ENCODE measurements at places on chromosomes 12 and 14.

GRCh38 chr14:76430017-76430416, 54.1 kb downstream of the ESRRB start:
- DNase-seq: no peak

- DNase-seq: no peak
These were observed 205.8 kb downstream of the MED13L start for GRCh38 chr12:116071555-116072230.

DNA sequence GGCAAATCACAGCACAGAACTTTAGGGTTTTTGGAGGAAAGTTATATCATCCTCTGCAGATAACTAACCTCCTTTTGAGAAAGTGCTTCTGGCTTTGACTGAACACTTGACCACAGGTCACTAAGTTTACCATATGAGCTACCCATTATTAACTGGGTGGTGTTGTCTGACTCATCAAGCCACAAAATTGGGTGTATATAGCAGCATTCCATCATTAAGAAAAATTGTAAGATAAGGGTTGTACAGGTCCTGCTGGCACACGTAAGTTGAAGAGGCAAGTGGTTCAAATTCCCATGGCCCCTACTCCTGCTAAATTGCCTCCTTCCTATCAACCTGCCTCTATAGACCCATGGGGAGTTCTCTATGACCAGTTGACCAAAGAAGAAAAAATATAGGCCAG, 39.5 kb downstream of the L2HGDH start:
- no peak for DNase-seq

DNA sequence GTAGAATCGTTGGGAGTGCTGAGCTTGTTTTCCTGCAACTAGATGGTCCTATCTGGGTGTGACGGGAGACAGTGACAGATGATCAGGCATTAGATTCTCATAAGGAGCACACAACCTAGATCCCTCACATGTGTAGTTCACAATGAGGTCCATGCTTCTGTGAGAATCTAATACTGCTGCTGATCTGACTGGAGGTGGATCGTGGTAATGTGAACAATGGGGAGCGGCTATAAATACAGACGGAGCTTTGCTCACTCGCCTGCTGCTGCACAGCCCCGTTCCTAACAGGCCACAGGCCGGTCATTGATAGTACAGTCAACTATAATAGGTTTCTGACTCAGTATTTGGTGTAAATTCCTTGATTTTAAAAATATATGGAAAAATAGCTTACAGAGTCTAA, 138.8 kb downstream of the GLT1D1 start:
- no peak for DNase-seq

DNA sequence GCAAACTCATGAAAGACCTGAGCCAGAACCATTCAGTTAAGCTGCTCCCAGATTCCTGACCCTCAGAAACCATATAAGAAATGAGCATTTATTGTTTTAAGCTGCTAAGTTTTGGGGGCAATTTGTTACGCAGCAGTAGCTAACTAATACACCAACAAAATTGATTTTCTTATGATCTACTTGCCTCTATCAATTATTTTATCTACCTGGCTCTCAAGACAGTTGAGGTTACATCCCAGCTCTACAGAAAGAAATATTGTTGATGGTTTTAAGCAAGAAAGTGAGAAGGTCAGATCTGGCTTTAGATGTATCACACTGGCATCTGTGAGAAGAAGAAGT, 103.1 kb upstream of the MDM1 start:
- no peak for DNase-seq

DNA sequence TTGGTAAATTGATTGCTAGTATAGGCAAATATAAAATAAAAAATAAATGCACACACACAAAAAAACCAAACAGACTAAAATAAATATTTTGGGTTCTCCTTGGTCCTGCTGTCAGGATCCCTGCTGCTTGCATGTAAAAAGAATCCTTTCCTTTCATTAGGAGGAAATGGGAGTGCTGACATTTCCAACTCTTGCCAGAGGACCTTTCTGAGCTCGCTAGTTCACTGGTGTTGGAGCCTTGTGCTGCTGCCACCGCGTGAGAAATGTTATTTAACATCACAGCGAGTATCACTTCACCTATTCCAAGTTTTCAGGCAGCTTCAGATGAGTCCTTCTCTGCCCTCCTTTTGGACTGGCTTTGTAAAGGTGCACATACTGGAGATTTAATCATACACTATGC, 358.9 kb downstream of the NPAS3 start:
- peak; percentile 5 for DNase-seq

DNA sequence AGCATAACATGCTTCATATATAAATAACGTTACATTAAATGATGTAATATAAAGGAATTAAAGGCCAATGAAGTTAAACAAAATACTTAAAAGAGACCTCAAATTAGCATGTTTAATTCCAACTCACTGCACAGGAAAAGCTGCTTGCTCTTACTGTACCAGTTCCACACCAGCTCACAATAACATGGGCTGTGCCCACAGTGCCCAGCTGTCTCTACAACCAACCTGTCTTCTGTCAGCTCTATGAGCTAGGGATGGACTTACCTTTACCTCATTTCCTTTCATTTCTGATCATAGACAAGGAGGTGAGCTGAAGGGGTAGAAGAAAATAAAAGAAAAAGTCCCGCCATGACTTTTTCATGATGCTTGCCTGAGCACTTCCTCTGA, 64.8 kb downstream of the NKX2-1 start:
- no peak for DNase-seq

DNA sequence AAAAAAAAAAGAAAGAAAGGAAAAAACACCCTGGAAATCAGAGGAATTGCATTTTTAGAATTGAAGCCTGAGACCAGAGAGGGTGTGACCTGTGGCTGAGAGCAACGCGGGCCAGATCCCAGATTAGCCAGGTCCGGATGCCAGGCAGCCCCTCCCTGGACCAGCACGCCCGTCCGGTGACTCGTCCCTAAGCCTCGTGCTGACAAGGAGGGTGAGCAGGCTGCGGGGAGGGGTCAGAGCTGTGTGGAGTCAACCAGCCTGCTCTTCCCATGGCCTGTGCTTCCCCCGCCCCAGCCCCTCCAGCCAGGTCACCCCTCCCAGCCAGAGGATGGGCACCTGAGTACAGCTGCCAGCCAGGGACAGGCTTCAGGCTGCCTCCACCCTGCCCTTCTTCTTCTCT, 4.2 kb upstream of the KLC1 start:
- no peak for DNase-seq

DNA sequence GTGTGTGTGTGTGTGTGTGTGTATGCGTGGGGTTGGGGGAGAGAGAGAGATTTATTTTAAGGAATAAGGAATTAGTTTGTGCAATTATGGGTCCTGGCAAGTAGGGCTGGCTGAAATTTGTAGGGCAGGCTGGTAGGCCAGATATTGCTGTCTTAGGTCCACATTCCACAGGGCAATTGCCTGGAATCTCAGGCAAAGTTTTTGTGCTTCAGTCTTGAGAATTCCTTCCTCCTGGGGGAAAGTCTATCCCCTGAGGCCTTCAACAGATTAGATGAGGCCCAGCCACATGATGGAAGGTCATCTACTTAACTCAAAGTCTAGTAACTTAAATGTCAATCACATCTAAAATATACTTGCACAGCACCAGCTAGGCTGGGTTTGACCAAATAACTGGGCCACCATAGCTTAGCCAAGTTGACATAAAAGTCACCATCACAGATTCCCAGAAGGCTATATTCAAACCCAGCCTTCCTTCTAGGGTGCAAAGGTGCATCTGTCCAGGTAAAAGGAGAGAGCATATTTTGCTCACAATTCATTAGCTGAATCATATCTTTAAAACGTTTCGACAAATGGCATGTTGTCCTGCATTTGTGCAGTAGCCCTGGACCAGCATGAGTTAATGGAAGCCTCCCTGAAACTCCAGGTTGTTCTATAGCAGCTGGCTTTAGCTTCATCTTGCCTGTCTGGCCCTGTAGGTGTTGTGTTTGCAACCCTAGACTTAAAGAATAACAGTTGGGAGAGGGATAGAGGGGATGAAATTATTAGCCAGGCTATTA, 63.1 kb downstream of the C14orf132 start:
- no peak for DNase-seq

- peak; percentile 78 for DNase-seq
These were observed 1.6 kb upstream of the INF2 start for GRCh38 chr14:104687601-104688504.

- DNase-seq: no peak
These were observed 7.0 kb downstream of the MYL2 start for GRCh38 chr12:110913119-110914056.

DNA sequence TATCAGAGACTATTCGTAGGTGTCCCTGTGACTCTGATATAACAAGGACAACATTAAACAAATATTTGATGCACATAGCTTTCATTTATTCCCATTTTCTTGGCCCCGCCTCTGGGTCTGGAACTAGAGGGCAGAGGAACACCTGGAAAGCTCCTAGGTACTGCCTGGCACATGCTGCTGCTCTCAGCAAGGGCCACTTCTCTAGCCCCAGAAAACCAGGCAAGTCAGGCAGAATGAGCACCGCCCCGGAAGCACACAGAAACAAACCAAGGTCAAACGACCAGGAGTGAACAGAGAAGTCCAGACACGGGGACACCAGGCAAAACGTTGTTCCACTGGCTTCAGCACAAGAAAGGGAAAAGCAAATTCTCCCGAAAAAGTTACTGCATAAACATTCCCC, 76.1 kb downstream of the TTC7B start:
- DNase-seq: no peak

GRCh38 chr14:49882826-49883694, 9.8 kb upstream of the ARF6 start:
- DNase-seq: no peak

- DNase-seq: no peak
These were observed 250.5 kb downstream of the DPF3 start for GRCh38 chr14:72643317-72643801.

DNA sequence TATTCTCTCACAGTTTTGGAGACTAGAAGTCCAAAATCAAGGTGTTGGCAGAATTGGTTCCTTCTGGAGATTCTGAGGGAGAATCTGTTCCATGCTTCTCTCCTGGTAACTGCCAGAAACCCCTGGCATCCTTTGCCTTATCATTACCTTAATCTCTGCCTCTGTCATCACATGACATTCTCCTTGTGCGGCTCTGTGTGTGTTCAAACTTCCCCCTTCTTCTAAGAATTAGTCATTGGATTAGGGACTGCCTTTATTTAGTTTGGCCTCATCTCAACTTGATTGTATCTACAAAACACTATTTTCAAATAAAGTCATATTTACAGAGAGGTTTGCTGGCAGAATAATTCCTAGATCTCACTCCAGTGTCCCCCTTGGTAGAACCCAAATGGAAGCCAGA, 68.9 kb downstream of the ZNF641 start:
- DNase-seq: no peak

GRCh38 chr12:30959110-30959710, 32.7 kb downstream of the TSPAN11 start:
- no peak for DNase-seq

DNA sequence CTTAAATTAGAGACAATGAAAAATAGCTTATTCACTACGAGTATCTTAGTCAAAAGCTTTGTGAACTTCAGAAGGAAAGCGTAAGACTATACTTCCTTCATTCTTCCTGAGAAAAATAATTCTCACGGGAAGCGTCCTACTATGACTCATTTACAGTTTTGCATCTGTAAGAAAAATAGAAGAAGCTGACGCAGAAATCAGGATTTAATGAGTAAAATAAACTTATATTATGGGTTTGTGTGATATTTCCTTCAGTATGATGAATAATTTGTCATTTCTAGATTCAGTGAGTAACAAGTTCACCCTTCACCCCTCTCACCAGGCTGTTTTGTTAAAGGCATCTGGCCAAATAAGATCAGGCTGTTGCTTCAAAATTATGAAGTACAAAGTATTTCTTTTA, 17.8 kb upstream of the PDE3A start:
- no peak for DNase-seq

DNA sequence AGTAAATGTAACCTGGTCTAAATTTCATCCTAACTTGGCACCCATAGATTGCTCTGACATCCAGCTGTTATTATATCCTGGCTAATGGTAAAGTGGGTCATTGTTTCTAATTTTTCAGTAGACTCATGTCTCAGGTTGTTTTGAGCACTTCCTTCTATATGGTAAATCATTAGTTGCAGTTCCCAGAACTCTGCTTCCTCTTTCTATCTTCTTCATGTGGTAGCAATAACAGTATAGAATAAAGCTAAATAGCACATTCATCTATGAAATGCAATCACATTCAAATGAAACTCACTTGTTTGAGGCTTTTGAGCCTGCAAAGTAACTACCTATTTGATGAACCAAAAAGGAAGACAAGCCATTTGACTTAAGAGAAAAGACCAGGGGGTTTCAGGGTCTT, 65.1 kb upstream of the GZMB start:
- no peak for DNase-seq

GRCh38 chr12:464484-465267, 4.9 kb downstream of the B4GALNT3 start:
- no peak for DNase-seq

DNA sequence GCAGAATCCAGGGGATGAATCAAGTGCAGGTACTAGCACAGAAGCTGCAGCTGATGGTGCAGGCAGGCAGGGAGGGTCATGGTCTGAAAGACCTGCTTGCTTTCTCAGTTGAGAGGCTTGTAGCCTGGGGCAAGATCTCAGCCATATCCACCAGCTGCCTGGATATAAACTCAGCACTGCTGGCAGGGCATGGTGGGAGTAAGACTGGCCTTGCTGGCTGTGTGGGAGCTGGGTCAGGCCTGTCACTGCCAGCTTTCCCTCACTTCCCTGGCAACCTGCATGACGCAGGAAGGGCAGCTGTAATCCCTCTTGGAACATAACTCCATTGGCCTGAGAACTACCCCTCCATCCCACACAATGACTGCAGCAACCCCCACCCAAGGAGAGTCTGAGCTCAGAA, 230.1 kb downstream of the ANO6 start:
- DNase-seq: no peak

DNA sequence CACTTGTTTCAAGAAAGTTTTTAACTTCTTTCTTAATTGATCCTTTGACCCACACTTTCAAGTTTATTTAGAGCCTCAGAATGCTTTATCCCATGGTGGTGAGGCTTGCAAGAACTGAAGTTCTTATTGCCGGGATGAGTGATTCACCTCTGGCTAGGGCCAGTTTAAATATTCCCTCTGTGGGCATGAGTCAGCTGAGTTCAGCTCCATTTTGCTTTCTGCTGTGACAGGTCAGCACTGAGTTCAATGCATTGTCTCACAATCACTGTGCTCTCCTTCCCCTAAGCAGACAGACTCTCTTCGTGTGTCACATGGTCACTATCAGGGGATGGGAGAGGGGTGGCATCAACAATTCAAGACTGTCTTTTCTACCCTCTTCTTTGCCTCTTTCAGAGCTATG, 514.6 kb upstream of the FBXO33 start:
- DNase-seq: no peak

GRCh38 chr14:73500360-73500759, 9.6 kb downstream of the RIOX1 start:
- DNase-seq: no peak

All from COR-L47 (cell line).